ENCODE measurements at places on chromosomes 2 and 18.

- DNase-seq, result no peak
These were observed 309.3 kb downstream of the GBX2 start for GRCh38 chr2:235858881-235859280.

DNA sequence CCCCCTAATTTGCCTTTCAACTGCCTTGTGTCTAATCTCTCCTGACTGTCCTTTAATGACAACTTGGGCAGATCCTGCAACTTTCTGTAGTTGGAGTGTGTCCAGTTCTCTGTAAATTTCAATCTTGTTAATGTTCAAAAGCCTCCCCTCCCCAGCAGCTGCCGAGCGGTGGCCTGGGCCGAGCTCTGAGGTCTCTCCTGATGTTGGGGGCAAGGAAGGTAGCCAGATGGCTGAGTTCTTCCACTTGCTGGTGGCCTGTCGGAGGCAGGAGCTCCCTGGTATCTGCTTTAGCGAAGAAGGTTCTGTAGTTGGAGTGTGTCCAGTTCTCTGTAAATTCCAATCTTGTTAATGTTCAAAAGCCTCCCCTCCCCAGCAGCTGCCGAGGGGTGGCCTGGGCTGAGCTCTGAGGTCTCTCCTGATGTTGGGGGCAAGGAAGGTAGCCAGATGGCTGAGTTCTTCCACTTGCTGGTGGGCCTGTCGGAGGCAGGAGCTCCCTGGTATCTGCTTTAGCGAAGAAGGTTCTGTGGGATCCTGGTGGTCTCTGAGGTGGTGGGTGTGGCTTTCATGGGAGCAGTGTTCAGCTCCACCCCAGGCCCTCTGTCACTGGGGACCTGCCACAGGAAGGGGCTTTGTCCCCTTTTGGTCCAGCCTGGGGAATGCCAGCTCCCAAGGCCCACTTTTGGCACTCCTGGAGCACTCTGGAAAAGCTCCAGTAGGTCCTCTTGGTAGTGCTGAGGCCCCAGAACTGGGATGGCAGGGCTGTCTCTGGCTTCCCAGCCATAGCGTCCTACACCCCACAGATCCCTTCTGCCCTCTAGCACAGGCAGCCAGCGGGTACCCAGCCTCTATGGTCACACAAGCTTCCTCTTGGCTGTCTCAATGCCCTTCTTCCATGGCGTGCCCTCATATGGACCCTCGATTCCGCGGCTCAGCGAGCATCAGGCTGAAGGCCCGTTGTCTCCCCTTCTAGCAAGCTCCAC lies 211.9 kb downstream of the ALPK2 start:
- DNase-seq, result no peak

- DNase-seq, result no peak
These were observed 57.6 kb downstream of the RPL37A start for GRCh38 chr2:216556202-216556601.

DNA sequence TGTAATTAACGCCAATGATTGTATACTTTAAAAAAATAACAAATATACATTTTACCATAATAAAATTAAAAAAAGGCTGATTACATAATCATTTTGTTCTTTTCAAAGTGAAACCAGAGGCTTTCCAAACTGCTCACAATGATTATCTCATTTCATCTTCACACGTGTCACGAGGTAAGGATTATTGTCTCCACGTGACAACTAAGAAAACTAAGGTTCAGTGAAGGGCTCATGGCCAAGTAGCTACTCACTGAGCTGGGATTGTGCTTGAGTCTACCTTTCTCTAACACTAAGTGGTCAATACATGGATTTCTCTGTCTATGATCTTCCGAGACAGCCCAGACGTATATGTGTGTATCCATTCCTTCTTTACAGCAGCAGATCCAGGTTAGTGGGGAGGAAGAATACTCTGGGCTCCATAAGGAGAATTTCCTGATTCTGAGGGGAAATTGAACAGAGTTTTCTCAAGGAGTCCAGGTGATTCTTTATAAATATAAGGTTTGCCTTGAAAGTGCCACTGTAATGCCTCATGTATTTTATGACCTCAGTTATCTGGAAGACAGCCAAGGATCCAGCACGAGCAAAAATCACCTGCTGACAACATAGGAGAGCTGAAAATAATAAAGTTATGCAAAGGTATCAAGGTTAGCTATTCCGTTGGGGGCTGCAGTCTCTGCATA lies 25.6 kb upstream of the ACSL3 start:
- DNase-seq, result no peak

DNA sequence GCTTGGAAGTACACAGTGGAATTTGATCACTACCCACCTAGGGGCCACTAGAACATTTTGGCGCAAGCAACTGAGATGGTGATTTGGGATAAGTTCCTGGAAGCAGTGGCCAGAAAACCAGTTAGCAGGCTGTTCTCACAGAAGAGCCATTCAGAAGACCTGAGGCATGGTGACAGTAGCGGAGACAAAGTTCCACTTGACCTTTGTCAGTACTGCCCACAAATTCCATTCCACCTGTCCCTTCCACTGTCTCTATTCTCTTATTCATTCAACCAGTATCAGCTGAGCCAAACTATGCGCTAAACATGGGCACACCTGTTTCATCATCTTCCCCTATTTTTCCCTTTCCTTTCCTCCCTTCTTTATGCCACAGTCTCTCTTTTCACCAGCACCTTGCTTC lies 59.2 kb upstream of the PPP1CB start:
- no peak for DNase-seq

DNA sequence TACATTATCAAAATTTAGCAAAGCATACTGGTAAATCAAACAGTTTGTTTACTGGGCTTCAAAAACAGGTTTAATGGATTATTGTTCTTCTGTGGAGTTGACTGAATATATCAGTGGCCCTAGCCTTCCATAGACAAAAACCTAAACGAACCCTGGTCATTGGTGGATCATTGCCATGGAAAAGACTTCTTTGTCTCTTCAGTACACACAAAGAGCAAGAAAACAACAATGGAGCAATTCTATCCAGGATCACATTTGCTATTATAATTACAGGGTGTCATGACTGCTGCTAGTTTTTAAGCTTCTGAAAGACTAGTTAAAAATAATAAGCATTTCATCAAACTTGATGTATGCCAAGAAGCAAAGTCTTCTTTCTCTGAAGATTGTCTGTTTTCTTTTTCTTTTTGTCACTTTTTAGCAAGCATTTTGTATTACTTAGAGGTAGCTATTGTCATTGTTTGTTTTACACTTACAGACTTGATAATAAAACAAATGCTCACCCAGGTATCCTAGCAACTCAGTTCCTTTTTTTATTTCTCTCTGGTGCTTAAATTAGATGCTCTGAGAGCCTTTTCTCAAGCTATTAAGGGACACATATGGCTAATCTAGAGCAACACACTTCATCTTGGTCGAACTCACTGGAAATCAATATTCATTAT lies 1228.7 kb upstream of the DDX18 start:
- no peak for DNase-seq

- no peak for DNase-seq
These were observed 831.9 kb upstream of the CDH2 start for GRCh38 chr18:29008809-29009208.

DNA sequence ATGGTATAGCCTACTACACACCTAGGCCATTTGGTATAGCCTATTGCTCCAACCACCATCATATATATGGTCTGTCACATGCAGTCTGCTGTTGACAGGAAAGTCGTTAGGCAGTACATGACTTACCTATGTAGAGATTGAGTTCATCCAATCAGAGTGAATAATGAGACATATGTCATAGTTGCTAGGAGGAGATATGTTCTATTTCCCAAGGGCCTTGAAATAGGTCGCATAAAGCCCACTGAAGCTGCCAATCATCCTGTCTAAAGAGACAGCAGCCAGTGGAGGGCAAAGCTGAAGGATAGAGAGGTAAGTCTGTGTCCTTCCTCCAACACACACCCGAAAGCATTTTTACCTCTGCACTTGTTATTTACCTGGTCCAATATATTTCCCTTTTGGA lies 263.4 kb downstream of the PTPRM start:
- no peak for DNase-seq
